Femur (tissue), 1 donor: ENCODE measurements at places on chromosomes 5 and 9.

- DNase-seq = no peak
These were observed 49.4 kb downstream of the SLC22A5 start for GRCh38 chr5:132418881-132419280.

GRCh38 chr5:60578315-60578714 is 121.7 kb downstream of the DEPDC1B start:
- no peak for DNase-seq

DNA sequence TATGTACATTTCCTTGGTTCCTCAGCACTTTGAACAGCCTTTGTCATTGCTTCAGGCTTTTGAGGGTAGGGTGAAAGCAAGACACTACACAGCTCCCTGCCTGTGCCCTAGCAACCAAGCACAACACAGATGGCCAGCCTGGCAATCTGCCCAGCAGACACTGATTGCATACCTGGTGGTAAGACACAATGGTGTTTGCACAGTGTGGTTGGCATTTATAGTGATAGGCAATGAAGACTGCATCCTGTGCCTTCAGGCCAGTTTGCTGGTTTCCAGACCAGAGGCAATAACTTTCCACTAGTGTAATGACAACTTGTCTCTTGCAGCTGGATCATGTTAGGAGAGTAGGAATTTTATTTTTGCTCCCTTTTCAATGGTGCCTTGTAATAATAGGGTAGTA is 144.5 kb upstream of the TNC start:
- peak; percentile 75 for DNase-seq

GRCh38 chr5:119268387-119269060 is 87.3 kb upstream of the TNFAIP8 start:
- peak; percentile 98 for DNase-seq

DNA sequence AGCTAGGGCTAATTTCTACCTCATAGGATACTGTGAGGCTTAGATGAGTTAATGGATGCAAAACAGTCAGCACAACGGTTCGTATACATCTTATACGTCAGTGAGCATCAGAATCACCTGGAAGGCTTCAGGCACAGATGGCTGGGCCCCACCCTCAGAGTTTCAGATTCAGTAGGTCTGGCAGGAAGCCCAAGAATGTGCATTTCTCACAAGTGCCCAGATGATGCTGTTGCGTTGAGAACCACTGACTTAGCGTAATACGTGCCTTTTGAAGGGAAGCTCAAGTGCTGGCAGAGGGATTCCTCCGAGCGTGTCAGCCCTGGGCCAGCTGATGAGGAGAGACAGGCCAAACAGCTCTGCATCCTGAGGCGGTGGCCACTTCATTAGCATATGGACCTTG is 117.1 kb upstream of the WWC1 start:
- no peak for DNase-seq

- no peak for DNase-seq
These were observed 144.3 kb upstream of the MTAP start for GRCh38 chr9:21657966-21658667.

DNA sequence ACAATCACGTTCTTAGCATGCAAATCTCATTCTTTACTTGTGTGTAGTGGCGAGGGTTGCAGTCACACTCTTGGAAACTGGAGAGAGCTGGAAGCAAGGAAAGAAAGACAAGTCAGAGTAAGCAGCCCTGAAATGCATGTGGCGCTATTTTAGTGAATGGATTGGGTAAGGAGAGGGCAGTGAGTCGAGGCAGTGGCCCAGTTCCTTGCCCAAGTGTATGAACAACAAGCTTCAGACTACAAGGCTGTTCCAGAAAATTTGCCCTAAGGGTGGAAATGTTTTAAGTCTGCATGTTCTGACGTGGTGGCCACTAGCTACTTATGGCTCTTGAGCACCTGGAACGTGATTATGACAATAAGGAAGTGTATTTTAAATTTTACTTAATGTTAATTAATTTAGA is 59.4 kb upstream of the PTPN3 start:
- no peak for DNase-seq

GRCh38 chr5:104267320-104268015 is 704.9 kb upstream of the NUDT12 start:
- DNase-seq = no peak

DNA sequence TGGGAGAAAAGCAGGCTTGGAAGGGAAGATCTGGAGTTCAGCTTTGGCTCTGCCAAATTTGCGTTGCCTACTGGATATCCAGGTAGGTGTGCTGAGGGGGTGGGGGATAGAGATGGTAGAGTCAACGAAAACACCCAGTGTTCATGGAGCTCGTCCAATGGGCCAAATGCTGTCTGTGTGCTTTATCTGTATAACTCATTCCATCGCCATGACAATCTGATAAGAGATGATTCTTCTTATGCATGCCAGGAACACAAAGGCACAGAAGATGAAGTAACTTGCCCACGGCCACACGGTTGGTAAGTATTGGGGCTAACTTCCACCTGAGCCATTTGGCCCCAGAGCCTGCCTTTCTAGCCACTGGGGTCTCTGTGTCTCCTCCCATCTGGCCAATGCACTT is 53.2 kb downstream of the BOD1 start:
- no peak for DNase-seq

DNA sequence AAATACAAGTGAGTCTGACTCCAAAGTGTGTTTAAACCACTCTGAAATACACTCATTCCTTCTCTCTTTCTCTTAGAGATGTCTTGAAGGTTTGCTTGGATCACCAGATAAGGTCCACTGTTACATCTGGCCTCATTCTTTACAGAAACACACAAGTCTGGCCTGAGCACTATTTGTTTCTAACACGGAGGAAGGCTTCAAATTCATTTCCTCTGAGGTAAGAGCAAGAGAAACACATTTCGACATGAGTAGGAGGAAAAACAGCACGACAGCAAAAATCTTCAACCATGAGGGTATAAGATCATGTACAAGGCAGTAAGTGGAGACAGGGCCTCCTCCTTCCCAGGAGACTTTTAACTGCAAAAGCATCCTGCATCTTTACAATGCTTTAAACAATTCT is 8.0 kb downstream of the SIL1 start:
- no peak for DNase-seq

- no peak for DNase-seq
These were observed 51.5 kb downstream of the PCSK1 start for GRCh38 chr5:96381526-96381925.

GRCh38 chr5:133381571-133382365 is 230.6 kb downstream of the FSTL4 start:
- DNase-seq = peak; percentile 3

DNA sequence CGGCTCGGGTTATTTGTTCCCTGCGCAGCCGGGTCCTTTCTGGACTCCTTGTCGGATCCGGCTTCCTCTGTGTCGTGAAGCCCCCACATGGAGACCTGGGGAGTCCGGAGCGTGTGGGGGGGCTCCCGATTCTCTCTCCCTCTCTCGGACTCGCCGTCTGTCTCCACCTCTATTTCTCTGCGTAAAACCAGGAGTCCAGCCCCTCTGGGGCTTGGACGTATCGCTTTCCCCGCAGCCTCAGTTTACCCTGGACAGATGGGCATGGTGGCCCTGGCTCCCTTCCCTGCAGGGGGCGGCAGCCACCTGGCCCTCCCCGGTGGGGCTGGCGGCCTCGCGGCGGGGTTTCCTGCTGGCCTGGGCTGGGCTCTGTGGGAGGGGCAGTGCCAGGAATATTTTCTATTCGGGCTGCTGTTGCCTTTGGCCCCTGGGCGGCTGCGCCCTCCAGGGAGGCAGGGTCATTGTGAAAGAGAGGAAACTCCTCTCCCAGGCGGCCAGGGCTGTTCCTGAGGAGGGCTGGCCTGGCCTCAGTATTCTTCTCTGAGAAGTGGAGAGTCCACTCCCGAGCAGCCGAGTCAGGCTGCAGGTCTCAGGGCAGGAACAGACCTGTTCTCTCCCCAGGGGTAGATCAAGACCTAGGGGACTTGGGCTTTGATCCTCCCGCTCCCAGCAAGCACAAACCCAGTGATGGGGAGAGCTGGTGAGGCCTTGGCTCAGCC is 665 bp downstream of the ASS1 start:
- peak; percentile 64 for DNase-seq

DNA sequence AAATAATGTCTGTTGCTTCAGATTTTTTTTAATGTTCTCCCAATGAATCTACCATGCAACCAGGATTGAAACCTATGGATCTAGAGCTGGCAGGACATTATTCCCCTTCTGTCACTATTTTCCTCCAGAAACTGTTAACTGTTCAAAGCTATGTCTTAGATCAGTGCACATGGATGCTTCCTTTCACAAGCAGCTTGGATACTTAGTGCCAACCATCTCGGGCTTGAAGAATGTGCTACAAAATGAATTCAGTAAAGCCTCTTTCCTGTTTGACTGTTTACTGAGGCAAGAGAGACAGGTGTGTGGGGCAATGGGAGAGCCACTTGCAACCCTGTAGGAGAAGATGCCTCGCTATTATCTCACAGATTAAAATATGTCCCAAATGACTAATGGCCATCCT is 774.8 kb downstream of the KCTD16 start:
- DNase-seq = no peak

GRCh38 chr5:118793091-118793490 is 195.3 kb downstream of the DTWD2 start:
- no peak for DNase-seq

DNA sequence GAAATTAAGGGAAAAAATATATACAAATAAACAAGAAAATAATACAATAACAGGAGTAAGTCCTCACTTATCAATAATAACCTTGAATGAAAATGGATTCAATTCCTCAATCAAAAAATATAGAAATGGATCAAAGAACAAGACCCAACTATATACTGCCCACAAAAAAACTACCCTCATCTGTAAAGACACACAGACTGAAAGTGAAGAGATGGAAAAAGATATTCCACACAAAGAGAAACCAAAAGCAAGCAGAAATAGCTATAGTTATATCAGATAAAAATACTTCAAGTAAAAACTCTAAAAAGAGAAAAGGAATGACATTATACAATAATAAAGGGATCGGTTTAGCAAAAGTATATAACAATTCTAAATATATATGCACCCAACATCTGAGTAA is 66.5 kb downstream of the KIAA0825 start:
- DNase-seq = no peak

- no peak for DNase-seq
These were observed 35.9 kb upstream of the UNC5A start for GRCh38 chr5:176774216-176775171.

DNA sequence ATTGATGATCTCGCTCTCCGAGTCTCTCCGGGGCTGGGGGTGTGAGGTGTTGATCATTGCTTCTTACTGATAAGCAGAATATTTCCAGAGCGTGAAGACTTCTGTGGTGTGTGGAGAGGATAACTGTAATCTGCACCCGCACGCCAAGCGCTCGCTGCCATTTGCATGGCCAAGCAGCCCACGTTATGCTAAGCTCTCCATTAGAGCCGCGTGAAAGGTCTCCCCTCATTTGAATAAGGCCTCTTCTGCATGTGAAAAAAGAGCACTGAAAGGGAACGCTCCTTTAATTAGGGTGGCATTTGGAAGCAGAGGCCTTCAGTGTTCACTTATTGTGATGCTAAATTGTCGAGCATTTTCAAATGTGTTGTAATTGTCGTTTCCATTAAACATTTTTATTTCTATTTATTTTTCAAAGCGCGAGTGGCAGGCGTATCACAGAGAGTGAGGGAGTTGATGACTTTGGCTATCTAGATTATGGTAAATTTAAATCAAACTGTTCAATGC is 163.6 kb upstream of the IRX2 start:
- DNase-seq = no peak

DNA sequence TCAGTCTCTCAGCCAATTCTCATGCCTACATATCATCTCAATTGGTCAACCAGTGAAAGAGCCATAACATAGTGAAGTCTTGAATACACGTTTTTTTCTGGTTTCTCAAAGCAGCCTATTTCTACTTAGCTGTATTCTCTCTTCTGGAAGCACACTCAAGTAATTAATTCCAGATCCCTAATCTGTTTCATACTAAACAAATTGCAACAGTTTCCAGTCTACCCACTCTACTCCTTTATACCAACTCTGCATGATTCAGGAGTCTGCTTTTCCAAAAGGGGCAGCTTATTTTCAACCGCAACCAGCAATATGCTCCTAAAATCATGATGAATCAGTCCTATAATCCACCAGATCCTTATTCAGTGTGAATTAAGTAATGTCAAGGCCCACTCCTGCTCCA is 211.7 kb downstream of the TLE1 start:
- DNase-seq = no peak

DNA sequence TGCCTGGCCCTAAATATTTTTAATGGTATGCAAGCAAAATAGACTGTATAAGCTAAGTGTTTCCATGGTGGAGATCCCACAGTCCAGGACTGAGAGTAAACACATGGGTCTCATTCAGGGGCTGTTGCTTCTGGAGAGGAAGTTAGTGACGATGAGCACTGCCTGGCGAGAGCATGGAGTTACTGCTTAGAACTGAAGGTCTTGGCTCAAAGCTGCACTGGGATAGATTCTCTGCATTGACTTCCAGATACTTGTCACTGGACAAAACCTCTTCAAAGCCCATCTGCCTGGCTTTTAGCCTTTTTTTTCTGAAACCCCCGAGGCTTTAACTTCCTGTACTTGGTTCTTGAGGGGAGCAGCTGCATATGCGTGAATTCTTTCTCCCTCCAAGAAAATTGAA is 39.2 kb downstream of the GPR107 start:
- peak; percentile 78 for DNase-seq

DNA sequence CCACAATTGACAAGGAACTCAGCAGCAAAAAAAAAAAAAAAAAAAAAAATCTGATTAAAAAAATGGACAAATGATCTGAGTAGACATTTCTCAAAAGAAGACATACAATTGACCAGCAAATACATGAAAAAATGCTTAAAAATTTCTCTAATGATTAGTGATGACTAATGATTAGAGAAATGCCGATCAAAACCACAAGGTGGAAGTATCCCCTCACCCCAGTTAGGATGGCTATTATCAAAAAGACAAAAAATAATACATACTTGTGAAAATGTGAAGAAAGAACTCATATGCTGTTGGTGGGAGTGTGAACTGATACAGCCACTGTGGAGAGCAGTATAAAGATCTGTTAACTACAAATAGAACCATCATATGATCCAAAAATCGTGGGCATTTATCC is 245.3 kb downstream of the OSTF1 start:
- DNase-seq = no peak

DNA sequence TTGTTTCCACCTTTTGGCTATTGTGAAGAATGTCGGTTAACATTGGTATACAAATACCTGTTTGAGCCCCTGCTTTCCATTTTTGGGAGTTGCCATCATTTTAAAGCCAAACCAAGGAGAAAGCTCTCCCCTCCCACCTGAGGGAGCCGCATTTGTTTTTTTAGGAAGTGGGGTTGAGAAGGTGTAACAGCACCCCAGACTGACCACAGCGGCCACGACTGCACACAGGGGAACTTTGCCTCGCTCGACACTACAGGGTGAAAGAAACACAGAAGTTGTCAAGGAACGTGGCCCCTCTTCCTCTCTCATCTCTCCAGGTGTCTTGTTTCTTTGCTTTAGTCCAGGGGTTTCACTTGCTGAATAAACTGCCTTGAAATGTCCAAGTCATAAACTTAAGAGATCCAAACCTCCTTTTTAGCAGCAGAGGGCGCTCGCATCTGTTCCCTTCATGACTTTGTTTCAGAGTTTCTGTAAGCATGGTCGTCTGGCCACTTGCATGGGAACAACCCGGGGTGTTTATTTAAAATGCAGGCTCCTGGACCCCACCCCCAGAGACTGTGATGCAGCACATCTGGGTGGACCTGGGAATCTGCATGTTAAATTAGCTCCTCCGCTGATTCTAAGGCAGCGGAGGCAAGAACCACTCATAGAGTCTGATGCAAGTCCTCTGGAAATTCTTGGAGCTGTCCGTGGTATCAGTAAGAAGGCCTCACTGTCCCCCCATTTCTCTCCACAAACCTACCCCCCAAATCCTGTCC is 2.1 kb upstream of the TTLL11 start:
- DNase-seq = peak; percentile 49
